ENCODE measurements at places on chromosomes 2 and 18.

GRCh38 chr2:149125031-149125725, 86.7 kb downstream of the LYPD6B start:
- no peak for DNase-seq

DNA sequence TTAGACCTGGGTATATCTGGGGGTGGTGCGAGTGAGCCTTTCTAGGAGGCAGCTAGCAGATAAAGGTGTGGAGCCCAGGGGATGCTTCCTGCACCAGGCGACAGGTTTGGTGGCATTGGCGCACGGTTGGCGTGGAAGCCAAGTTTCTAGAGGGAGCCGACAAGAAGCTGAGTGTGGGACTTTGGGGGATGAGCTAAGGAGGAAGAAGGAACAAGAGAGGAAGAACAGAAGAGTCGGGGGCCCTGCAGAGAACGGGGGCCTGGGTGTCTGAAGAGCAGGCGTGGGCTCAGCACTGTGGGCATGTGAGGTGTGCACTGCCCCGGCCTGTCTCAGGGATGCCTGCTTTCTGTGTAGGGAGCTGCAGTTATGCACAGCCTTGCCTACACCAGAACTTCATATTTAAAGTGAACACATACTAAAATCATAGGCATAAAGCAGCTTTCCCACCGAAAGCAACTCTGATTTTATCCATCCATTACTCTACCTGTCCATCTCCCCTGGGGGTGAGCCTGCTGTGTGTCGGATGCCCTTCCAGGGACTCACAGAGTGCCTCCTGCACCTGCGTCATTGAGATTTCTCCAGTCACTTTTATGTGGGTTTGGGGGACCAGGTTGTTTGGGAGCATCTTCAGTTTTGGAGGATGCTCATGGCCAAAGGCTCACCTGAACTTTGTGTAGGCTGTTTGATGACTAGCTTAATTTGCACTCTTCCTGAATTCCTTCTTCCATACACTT, 149.7 kb downstream of the LDLRAD4 start:
- no peak for DNase-seq

- no peak for DNase-seq
Observed at GRCh38 chr18:9838144-9838877, 47.5 kb upstream of the TXNDC2 start.

DNA sequence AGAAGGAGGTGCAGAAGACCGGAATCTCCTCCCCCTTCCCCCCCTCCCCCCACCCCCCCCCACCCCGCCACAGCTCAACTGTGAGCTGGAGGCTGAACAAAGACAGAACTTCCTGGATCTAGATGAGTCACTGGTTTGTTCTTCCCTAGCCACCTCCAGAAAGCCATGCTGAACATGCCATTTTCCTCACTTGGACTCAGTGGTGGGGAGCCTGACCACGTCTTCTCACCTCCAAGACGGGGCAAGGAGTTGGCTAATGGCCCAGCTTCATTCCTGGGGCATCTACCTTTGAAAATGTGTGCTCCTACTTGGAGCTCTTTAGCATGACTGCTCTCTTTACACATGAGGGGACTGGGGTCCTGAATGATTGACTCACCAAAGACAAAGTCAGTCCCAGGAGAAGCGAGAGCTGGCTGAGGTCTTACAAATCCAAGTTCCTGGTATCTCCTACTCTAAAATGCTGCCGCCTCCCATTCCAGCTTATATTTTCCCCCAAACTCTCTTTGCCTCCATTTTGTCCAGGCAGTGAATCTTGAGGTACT, 22.6 kb upstream of the FZD5 start:
- no peak for DNase-seq

GRCh38 chr18:56789004-56789888, 138.1 kb downstream of the WDR7 start:
- no peak for DNase-seq

GRCh38 chr2:226631187-226631586, 168.4 kb downstream of the IRS1 start:
- no peak for DNase-seq

GRCh38 chr2:7725850-7726242, 808.6 kb downstream of the RNF144A start:
- no peak for DNase-seq

DNA sequence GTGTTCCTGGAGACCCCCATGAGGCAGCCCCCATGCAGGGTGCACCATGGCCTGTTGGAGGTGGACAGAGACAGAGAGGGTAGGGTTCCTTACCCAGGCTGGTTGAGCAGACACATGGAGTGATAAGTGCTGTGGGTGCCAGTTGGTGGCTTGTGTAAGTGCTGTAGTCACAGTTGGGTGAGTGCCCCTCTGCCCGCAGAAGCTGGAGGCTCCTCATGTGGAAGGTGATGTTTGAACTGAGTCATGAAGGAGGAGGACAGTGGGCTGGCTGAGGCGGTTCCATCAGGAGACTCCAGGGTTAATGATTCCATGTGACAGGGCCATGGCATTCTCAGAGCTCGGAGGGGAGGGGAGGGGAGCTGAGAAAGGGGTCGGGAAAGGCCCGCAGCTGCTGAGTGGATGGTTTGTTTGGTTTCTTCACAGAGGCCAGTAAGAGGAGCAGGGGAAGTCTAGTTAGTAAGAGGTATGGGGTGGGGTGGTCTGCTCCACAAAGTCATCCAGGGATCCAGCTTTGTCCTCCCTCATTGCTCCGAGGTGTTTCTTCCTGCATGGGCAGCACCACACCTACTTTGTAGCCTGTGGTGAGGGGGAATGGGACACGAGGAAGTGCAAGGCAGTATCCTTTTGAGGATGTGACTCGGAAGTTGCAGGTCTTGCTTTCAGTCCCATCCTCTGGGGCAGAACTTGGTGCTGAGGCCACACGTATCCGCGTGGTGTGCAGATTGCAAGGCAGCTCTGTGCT, 13.6 kb downstream of the IMPA2 start:
- DNase-seq = no peak

- DNase-seq = no peak
Observed at GRCh38 chr2:97845133-97845532, 131.8 kb downstream of the ZAP70 start.

DNA sequence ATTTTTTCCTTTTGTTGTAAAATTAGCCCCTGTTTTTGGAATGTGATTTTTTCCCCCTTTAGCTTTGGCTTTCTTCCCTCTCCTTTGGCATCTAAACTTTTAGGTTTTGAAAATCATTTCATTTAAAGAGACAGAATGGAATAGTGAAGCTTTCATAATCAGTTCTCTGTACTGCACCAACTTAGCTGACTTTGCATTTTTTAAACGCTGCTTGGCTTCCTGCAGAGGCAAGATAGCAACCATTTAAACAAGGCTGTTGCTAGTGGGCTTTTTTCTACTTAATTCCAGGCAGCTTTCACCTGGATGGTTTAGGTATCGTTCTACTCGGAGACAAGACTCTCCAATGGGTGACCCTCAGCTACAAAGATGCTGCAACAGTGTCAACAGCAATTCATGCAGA, 267.9 kb upstream of the PKDCC start:
- DNase-seq = no peak

- no peak for DNase-seq
Observed at GRCh38 chr18:24027156-24027827, 12.7 kb downstream of the TTC39C start.

DNA sequence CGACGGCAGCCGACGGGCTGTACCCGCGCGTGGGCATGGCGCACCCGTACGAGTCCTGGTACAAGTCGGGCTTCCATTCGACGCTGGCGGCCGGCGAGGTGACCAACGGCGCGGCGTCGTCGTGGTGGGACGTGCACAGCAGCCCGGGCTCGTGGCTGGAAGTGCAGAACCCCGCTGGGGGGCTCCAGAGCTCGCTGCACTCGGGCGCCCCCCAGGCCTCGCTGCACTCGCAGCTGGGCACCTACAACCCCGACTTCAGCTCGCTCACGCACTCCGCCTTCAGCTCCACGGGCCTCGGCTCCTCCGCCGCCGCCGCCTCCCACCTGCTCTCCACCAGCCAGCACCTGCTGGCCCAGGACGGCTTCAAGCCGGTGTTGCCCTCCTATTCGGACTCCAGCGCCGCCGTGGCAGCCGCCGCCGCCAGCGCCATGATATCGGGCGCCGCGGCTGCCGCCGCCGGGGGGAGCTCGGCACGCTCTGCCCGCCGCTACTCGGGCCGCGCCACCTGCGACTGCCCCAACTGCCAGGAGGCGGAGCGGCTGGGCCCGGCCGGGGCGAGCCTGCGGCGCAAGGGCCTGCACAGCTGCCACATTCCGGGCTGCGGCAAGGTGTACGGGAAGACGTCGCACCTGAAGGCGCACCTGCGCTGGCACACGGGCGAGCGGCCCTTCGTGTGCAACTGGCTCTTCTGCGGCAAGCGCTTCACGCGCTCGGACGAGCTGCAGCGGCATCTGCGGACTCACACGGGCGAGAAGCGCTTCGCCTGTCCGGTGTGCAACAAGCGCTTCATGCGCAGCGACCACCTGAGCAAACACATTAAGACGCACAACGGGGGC, 2.0 kb downstream of the SP9 start:
- no peak for DNase-seq

DNA sequence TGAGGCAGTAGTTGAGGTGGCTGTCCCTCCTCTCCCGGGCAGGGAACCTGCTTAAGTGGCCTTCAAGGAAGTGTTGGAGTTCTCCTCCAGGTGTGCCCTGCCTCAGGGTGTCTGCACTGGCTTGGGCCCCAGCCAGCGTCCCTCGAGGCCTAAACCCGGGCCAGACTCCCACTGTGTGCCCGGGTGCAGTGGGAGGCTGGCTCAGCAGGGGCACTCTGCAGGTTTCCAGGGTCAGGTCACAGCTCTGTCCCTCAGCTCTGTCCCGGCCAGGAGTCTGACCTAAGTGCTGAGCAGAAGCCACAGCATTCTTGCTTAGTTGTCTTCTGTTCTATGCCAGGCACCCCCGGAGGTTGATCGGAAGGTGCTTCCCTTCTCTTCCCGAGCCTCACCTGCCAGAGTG, 69.0 kb upstream of the OTOS start:
- DNase-seq = no peak

- DNase-seq = no peak
Observed at GRCh38 chr18:3596637-3597384, 146.8 kb downstream of the TGIF1 start.

- DNase-seq = no peak
Observed at GRCh38 chr2:47534179-47534919, 131.4 kb downstream of the MSH2 start.

DNA sequence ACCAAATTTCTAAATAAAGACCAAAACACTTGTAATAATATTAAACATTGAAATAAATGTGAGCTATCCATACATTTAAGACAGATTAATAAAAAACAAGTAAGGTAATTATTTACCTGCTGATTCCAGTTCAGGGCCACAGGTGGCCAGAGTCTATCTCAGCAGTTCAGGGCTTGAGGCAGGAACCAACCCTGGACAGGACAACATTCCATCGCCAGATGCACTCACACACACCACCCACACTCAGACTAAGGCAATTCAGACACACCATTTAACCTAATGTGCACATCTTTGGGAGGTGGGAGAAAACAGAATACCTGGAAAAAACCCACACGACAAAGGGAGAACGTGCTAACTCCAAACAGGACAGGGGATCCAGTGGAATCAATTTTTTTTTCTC, 14.1 kb upstream of the WDSUB1 start:
- no peak for DNase-seq

GRCh38 chr2:112129060-112129459, 9.1 kb upstream of the FBLN7 start:
- DNase-seq = no peak

DNA sequence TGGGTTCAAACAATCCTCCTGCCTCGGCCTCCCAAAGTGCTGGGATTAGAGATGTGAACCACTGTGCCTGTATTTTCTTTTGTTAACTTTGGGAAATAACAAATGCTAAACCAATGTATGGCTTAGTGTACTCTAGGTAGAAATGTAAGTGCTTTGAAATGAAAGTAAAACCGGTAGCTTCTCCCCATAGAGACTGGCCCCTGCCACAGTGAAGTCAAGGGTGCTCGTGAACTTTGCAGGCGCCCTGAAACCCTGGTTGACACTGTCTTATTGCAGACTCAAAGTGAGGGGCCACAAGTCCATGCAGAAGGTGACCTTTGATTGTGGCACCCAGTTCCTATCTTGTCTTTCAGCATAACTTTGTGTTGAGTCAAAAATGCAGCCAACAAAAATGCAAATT, 24.2 kb upstream of the MTCL1 start:
- DNase-seq = no peak

DNA sequence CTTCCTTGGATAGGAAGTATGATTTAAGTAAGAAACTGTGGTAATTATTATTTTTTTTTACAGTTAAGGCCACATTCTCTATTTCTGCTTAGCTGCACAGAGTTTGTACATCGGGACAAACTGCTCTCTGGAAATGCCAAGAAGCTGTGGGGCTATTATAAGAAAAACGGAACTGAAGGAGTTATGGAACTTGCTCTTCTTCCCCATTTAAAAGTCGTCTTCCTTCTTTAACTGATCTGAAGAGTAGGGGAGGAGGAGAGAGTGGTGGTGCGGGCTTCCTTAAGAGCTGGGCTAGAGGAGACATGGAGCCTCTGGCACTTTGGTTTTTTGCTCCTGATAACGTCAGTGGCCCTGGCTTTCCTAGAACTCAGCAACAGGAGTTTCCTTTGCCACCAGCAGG, 54.4 kb downstream of the RAB31 start:
- DNase-seq = no peak

DNA sequence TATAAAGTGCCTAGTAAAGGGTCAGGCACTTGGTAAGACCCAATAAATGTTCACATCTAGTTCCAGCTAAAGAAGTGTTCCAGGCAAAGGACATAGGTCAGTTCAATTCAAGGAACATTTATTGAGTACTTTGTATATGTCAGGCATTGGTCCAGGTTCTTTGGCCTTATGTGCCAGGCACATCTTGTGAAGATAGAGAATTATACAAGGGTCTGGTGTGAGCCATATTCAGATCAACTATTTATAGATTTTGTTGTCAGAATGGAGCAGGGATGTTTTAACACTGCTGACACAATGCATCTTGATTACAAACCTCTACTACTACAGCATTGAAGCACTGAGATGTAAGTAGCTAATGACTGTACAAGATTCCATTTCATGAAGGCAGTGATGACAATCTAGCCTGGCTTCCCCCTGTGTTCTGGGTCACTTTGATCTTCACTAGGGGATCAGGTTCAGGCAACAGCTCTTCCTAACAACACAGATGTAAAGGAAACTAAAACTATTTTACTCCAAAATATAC, 18.1 kb upstream of the MSTN start:
- no peak for DNase-seq

- no peak for DNase-seq
Observed at GRCh38 chr2:176100547-176101140, 1.0 kb downstream of the HOXD12 start.

DNA sequence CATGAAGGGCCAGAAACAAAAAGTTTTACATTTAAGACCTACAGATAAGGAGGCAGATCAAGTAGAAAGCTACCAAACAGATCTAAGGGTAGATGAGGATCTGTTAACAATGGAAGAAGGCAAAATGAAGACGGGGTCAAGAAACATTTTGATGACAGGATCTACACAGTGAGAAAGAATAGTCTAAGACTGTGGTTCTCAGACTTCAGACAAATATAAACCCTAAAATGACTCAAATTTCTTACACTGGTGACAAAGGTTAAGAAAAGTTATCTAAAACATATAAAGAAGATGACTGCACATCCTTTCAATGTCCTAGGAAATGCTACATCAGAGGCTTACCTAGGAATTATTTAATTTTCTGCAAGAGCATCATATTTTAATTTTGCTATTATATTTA, 34.4 kb downstream of the TRIP12 start:
- DNase-seq = no peak
